Right lobe of liver (tissue), 6 donors: ENCODE measurements at places on chromosomes 1 and 21. TPM values are rescaled to one million over a fixed set of nuclear protein-coding genes. Genes with fewer than 3 reads are reported as not detected.

UBL4B gene
- total RNA-seq, result not detected

- H3K27me3 ChIP-seq, result no peaks in the 10 kb centered on the region
- H3K27ac ChIP-seq, result peak overlapping the region; percentile 25
- no peaks in the 10 kb centered on the region for H3K4me1 ChIP-seq
These were observed 104.8 kb downstream of the RERE start for GRCh38 chr1:8712413-8713231.

LCE1A gene
- total RNA-seq, result not detected

DNA sequence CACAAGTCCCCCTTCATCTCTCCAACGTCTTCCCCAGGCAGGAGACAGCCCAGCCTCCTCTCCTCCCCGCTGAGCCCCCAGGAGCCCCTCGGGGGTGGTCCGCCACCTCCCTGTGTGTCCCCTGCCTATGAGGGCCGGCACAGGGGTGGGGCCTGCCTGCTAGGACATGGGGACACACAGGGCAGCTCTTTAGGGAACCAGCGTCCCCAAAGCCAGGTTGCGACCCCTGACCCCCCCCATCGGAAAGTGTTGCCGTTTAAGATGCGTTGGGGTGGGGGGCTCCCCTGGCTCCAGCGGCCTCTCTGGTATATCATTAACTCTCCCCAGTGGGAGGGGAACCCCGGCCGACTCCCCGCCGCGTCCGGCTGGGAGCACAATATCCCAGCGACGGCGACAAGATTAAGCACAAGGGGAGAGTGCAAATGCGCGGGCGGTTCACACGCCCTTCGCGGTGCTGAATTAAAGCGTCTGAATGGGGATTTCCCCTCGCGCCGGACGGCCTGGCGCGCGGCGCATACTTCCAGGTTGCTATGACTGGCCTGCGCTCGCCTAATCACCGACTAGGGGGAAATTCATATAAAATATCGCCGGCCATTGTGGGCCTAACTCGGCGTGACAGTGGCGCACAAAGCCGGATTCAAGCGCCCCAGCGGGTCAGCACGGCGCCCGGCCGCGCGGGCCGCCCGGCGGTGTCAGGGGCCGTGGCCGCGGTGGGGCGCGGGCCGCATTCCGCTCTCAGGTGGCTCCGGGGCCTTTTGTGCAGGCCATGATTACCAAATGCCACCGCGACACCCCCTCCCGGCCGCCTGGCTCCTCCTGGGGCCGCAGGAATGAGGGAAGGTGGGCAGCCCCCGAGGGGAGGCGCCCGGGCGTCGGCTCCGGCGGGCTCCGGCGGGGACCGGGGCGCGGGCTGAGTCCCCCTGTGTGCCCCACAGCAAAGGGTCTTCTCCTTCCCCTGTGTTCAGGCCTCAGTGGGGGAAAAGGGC, 30.9 kb downstream of the WNT3A start:
- no peaks in the 10 kb centered on the region for H3K36me3 ChIP-seq
- H3K4me1 ChIP-seq, result no peaks in the 10 kb centered on the region
- DNase-seq, result no peak
- no peaks in the 10 kb centered on the region for H3K27me3 ChIP-seq
- H3K27ac ChIP-seq, result no peak overlapping the region

SFN gene
- 2.2 TPM for total RNA-seq

DNA sequence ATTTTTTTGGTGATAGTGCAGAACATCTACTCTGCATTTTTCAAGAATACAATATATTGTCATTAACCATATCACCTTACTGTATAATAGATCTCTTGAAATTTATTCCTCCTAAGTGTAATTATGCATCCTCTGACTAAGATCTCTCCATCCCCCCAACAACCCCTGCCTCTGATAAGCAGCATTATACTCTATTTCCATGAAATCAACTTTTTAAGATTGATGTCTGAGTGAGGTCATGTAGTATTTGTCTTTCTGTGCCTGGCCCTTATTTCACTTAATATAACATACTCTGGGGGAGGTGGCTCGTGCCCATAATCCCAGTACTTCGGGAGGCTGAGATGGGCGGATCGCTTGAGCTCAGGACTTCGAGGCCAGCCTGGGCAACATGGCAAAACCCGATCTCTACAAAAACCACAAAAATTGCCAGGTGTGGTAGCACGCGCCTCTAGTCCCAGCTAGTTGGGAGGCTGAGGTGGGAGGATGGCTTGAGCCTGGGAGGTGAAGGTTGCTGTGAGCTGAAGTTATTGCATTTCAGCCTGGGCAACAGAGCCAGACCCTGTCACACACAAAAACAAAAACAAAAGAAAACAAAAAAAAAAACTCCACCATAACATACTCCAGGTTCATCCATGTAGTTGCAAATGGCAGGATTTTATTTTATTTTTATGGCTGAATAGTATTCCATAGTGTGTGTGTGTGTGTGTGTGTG, 5.7 kb downstream of the ACOT11 start:
- H3K36me3 ChIP-seq, result no peaks in the 10 kb centered on the region
- H3K27ac ChIP-seq, result no peak overlapping the region
- DNase-seq, result peak; percentile 22

GRCh38 chr1:40834968-40835545, 27.1 kb downstream of the CITED4 start:
- no peaks in the 10 kb centered on the region for H3K4me1 ChIP-seq
- no peak for DNase-seq
- no peak overlapping the region for H3K27ac ChIP-seq
- no peaks in the 10 kb centered on the region for H3K36me3 ChIP-seq

DNA sequence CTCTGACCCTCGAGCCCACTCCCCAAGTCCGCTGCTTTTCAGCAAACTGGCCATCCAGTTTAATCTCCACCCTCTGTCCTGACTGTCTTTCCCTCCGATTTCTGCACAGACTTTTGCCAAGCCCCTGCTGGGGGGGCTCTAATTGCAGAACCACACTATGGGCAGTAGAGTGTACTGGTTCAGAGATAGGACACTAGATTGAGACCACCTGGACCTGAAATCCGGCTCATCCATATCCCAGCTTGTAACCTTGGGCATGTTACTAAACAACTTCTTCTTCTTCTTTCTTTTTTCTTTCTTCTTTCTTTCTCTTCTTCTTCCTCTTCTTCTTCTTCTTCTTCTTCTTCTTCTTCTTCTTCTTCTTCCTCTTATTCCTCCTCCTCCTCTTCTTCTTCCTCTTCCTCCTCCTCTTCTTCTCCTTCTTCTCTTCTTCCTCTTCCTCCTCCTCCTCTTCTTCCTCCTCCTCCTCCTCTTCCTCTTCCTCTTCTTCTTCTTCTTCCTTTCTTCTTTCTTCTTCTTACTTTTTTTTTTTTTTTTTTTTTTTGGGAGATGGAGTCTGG, 7.7 kb downstream of the LRRC71 start:
- H3K4me3 ChIP-seq, result no peak overlapping the region
- H3K36me3 ChIP-seq, result no peaks in the 10 kb centered on the region
- no peak overlapping the region for H3K27ac ChIP-seq
- H3K27me3 ChIP-seq, result no peaks in the 10 kb centered on the region
- H3K4me1 ChIP-seq, result no peaks in the 10 kb centered on the region
- no peak for DNase-seq

ITLN2 gene
- 0.33 TPM for total RNA-seq

DNA sequence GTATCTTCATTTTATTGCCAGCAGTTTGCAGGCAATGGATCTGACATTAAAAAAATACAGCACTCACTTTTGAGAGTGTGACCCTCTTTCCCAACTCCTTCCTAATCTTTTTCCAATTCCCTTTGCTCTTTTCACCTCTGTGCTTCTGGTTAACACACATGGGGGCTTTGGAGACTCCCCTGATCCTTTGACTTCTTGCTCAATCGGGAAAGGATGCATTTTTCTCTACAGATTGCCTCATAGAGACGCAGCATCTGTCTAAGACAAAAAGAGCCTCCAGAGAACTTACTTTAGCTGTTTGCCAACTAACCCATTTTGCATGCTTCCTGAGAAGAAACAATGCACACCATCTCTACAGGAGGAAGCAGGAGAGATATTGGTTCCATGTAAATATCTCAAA, 378.3 kb downstream of the PBX1 start:
- no peak overlapping the region for H3K27ac ChIP-seq
- no peak for DNase-seq
- H3K4me3 ChIP-seq, result no peak overlapping the region
- H3K36me3 ChIP-seq, result no peaks in the 10 kb centered on the region
- no peaks in the 10 kb centered on the region for H3K27me3 ChIP-seq

GRCh38 chr21:28160378-28160777, 832.3 kb downstream of the LTN1 start:
- DNase-seq, result no peak
- no peaks in the 10 kb centered on the region for H3K27me3 ChIP-seq
- H3K4me3 ChIP-seq, result no peak overlapping the region
- H3K4me1 ChIP-seq, result no peaks in the 10 kb centered on the region
- H3K36me3 ChIP-seq, result no peaks in the 10 kb centered on the region

DDR2 gene
- total RNA-seq, result 2.7 TPM

- no peak overlapping the region for H3K4me3 ChIP-seq
- no peaks in the 10 kb centered on the region for H3K27me3 ChIP-seq
- no peak for DNase-seq
- H3K36me3 ChIP-seq, result no peaks in the 10 kb centered on the region
- peak overlapping the region; percentile 47 for H3K27ac ChIP-seq
These were observed 9.1 kb upstream of the SLC19A1 start for GRCh38 chr21:45551316-45551715.

DNA sequence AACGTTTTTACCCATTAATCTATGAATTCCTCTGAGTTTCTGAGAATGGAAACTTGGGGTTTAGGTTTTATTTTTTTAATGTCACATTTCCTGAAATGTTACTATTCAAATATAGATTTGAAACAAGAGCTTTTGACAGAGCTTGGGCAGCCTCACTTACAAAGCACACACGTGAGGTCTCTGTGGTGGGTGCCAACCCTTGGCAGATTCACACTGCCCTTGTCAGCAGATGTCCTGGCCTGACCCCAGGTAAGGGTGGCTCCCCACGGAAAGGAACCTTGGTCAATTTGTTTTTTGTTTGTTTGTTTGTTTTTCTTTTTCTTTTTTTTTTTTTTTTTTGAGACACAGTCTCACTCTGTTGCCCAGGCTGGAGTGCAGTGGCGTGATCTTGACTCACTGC, 53.5 kb downstream of the FAAP20 start:
- no peak overlapping the region for H3K4me3 ChIP-seq
- no peak overlapping the region for H3K27ac ChIP-seq
- DNase-seq, result no peak
- H3K36me3 ChIP-seq, result no peaks in the 10 kb centered on the region

GUCA2B gene
- total RNA-seq, result not detected

- no peaks in the 10 kb centered on the region for H3K27me3 ChIP-seq
- H3K4me1 ChIP-seq, result no peaks in the 10 kb centered on the region
- DNase-seq, result no peak
- H3K36me3 ChIP-seq, result no peaks in the 10 kb centered on the region
These were observed 15.6 kb downstream of the SLC26A9 start for GRCh38 chr1:205927676-205928075.

CIART gene
- total RNA-seq, result 6.5 TPM

- no peaks in the 10 kb centered on the region for H3K27me3 ChIP-seq
- H3K4me3 ChIP-seq, result peak overlapping the region; percentile 30
- no peak for DNase-seq
- peaks cover 8% of the 10 kb centered on the region for H3K4me1 ChIP-seq
- no peaks in the 10 kb centered on the region for H3K36me3 ChIP-seq
These were observed 26.6 kb downstream of the MSTO1 start for GRCh38 chr1:155636397-155637153.

- no peaks in the 10 kb centered on the region for H3K27me3 ChIP-seq
- no peaks in the 10 kb centered on the region for H3K36me3 ChIP-seq
- no peak within 1 kb of the TSS for H3K4me3 ChIP-seq
These were observed at the start of gene GPR37L1 for GRCh38 chr1:202122639-202123335. Gene GPR37L1, plus strand, starts transcription at chr1:202122917. Its CDS starts 47 bp downstream, at chr1:202122964.

DNA sequence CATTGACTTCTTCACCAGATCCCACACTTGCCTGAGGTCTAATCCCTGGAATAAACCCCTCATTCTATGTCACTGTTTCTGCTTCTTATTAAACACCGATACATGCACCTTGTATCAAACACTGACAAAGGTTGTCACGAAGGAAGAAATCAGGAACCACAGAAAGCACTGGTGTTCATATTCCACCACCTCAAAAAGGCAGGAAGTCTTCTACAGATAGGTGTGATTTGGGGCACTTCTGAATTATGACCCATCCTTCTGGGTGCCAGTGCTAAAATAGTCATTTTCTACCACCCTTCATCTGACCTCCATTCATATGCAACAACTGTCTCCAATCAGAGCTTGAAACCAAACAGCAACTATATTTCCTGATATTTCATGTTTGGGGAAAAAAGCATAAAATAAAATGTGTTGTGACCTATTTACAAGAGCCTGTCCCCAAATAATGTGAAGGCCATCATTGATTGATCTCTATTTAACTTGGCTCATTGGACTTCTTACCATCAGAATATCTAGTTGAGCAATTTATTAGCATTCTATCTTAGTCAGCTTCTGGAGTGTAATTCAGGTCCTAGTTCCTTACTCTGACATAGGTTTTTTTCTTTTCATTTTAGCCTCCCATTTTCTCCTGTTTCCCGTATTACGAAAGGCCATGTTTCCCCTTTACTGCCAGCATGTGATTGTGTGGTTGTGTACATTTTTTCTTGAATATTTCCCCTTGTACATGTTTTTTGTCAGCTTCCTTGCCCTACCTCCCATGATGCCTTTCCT, 43.1 kb downstream of the DUSP10 start:
- H3K27ac ChIP-seq, result peak overlapping the region; percentile 41
- no peak for DNase-seq
- peaks cover 12% of the 10 kb centered on the region for H3K36me3 ChIP-seq
- H3K4me1 ChIP-seq, result no peaks in the 10 kb centered on the region
- no peak overlapping the region for H3K4me3 ChIP-seq
- H3K27me3 ChIP-seq, result no peaks in the 10 kb centered on the region

FAM72C gene
- not detected for total RNA-seq

DNA sequence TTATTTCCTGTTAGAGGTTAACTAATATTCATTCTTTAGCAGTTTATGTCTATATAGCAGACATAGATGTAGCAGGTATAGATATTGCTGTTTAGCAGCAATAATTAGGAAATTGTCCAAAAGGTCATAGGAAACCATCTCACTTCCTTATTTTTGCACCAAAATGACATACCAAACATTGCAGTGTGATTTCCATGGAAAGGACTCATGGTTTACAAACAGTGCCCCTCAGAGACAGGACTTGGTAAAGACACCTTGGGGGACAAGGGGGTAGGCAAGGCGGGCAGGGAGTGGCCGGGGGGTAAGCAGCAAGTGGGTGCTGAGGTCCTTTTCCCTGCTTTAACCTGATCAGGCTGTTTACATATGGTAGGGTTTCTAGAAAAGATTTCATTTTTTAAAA, 30.5 kb downstream of the BATF3 start:
- DNase-seq, result no peak
- no peaks in the 10 kb centered on the region for H3K27me3 ChIP-seq
- H3K4me1 ChIP-seq, result no peaks in the 10 kb centered on the region
- H3K4me3 ChIP-seq, result no peak overlapping the region
- H3K36me3 ChIP-seq, result no peaks in the 10 kb centered on the region
- no peak overlapping the region for H3K27ac ChIP-seq

- no peaks in the 10 kb centered on the region for H3K4me1 ChIP-seq
- H3K4me3 ChIP-seq, result no peak overlapping the region
- DNase-seq, result no peak
- no peaks in the 10 kb centered on the region for H3K27me3 ChIP-seq
- no peak overlapping the region for H3K27ac ChIP-seq
These were observed 26.1 kb upstream of the ZNF496 start for GRCh38 chr1:247357781-247358211.
